Epithelial cell of proximal tubule (primary cell): ENCODE measurements at places on chromosomes 4 and X. TPM values are rescaled to one million over a fixed set of nuclear protein-coding genes. Genes with fewer than 3 reads are reported as not detected.

DNA sequence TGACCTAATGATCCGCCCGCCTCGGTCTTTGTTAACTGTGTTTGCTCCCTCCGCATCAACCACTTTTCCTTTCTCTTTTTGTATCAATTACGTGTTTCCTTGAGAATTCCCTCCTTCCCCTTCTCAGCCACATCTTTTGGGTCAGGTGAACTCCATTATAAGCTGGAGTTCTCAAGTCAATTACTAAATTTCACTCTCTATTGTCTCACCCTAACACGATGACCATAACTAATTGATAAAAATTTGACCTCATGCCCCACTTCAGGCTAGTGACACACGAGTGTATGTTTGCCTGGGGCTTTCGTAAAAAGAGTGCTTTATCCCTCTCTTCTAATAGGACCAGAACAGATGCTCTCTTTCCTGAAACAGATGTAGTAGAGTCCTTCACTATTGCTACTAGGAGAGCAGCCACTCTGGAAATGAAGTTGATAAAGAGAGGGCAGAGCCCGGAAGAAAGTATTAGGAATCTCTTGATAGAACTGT is 403.6 kb upstream of the ANXA10 start:
- DNase-seq = no peak

DNA sequence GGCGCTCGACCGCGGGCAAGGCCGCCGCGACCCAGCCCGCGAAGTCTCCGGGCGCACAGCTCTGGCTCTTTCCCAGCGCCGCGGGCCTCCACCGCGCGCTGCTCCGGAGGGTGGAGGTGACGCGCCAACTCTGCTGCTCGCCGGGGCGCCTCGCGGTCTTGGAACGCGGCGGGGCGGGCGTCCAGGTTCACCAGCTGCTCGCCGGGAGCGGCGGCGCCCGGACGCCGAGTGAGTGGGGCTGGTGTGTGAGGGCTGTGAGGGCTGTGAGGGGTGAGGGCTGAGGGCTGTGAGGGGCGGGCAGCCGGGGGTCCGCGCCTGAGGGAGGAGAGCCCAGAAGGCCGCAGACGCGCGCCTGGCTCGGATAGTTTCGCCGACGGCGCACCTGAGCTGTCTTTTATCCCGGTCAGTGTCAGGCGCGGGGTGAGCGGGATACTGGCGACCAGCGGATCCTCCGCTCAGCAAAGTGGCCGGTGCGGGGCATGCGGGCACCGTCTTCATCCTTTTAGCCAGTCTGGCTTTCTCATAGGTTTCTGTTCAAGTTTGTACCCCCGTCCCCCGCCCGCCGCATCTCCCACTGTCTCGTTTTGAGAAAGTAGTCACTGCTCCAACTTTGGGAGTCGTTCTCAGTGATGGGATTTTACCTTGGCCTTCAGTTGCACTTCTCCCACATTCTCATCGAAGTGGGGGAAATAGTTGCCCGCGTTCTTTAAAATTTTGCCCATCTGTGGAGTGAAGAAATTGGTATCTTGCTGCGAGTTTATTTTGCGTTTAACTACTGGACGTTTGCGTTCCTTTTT is 586 bp downstream of the HERC5 start:
- no peak for DNase-seq

- no peak for DNase-seq
Observed at GRCh38 chrX:118254611-118255010, 91.3 kb upstream of the WDR44 start.

GRCh38 chrX:50680990-50681389 is 133.0 kb downstream of the SHROOM4 start:
- no peak for DNase-seq

Gene ATP2B3
- total RNA-seq = not detected in 2 replicates

DNA sequence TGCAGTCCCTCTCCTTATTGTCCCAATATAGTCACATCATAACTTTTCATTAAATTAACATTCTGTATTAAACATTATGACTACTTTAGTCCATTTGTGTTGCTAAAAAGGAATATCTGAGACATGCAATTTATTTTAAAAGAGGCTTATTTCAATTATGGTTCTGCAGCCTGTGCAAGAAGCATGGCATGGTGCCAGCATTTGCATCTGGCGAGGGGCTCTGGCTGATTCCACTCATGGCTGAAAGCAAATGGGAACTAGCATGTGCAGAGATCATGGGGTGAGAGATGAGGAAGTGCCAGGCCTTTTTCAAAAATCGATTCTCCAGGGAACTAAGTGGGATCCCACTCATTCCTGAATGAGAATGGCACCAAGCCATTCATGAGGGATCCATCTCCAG is 476.3 kb upstream of the RPS6KA3 start:
- DNase-seq = no peak

DNA sequence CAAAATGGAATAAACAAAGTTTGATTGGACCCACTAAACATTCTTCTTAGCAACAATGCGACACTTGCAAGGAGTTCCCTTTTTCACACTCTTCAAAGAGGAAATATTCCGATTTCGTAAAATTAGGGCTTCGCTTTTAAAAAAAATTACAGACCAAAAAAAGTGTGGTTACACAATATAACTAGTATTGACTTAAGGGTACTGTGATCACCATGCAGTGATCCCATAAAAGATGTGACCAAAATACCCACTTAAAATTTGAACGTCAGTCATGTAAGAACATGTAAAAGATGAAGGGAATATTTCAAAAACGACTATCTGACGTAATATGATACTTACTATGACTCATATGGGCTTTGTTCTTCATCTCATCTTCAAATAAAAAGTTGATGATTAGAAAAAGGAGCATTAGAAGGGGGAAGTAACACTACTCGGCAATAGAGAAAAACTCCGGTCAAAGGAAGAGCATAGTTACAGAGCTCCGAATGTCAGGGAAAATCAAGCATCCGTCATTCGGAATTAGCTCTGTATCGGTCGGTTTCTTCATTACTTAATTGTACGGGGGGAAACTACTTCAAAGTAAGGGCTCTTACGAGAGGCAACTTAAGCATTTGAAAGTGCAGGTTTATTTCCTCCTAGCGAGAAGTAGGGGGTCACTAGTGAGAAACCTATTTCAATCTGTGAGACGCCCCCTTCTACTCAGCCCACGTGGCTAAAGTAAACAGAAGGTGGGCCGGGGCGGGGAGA is 1.3 kb upstream of the TET2 start:
- no peak for DNase-seq

Gene TLR7
- total RNA-seq = not detected in 2 replicates

DNA sequence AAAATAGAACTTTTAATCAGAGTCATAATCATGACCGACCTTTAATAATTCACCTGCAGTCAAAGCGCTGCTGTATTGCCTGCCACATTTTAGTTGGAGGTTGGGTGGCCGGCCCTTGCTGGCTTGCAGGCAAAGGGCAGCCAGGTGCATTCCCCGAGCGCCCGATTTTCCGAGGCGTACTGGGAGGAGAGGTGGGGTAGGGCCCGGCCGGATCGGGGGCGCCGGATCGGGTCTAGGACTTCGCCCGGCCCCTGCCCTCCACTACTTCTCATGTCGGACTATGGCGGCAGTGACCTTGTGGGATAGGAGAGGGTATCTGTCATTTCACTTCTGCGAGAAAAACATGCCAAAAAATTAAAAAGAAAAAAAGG is 2.5 kb upstream of the RS1 start:
- DNase-seq = no peak

- DNase-seq = no peak
Observed at GRCh38 chrX:3712051-3712869, 1.2 kb downstream of the PRKX start.

Gene HPF1
- 37.2 and 58.2 TPM in 2 replicates for total RNA-seq

GRCh38 chrX:48700951-48701653 is 4.6 kb downstream of the SUV39H1 start:
- DNase-seq = no peak

- no peak for DNase-seq
Observed at GRCh38 chr4:8328456-8328855, 58.9 kb downstream of the HTRA3 start.

- DNase-seq = no peak
Observed at GRCh38 chr4:108272046-108272445, 103.3 kb upstream of the LEF1 start.

- DNase-seq = no peak
Observed at GRCh38 chr4:89175611-89176010, 64.3 kb downstream of the TIGD2 start.

DNA sequence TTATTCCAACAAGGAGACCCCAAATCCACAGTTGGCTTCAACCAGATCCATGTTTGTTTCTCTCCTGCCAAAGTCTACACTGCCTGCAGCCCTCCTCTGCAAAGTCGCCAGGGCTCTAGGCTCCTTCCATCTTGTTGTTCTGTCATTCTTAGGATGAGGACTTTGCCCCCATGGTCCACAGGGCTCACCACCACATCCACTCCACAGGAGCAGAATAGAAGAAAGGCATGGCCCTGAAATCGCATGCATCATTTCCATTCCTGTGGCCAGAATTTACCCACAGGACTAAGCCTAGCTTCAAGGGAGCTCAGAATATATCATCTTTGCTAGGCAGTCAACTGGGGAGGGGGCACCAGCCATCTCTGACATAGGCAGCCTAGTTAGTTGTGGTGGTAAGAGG is 254.7 kb downstream of the FBXW7 start:
- no peak for DNase-seq

DNA sequence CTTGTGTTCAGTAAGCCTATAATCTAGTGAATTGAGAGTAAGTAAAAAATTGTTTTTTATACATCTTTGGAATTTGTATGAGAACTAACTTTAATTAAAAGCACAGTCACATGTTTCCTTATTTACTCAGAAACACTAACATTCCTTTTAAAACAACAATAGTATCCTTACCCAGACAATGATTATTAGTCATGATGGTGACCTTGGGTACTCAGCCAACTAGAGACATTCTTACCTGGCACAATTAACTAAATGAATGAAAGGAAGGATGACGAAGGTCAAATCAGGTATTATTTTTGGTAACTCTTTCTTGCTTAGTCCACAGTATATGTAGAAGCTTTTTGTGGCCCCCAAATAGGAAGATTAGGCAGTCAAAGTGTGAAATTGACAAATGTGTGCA is 901.0 kb downstream of the FAT4 start:
- no peak for DNase-seq

- DNase-seq = no peak
Observed at GRCh38 chr4:138405934-138406567, 163.9 kb upstream of the SLC7A11 start.

DNA sequence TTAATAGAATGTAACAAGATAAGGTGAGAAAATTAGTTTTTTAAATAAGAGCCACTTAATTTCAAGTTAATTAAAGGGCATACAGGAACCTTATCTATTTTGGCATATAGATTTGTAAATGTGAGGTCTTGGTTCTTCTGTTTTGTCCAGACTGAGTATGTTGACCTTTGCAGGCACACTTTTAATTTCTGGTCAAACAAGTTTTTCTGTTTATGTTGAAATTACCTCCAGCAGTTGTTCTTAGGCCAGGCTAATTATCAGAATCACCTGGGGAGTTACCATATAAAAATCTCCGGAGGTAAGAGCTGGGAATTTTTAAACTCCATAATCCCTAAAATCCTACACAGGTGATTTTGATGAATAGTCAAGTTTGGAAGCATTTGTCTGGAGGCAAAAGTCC is 227.4 kb upstream of the ANKRD50 start:
- no peak for DNase-seq

DNA sequence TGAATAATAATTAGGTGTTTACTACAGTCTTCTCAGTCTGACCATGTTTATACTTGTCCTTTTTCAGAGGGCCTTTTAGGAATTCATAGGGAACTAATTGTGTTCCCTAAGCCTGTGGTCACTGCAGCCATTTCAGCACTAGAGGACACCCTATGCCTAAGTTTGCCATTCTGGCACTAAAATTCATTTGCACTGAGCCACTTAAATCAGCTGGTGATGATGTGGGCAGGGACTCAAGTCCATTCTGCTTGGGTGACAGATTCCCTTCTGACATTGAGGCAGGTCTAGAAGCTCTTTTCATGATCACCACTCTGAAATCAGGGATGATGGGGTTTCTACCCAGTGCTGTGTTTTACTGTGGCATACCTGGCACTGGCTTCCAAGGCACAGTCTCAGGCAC is 1178.9 kb upstream of the DIAPH2 start:
- DNase-seq = no peak

DNA sequence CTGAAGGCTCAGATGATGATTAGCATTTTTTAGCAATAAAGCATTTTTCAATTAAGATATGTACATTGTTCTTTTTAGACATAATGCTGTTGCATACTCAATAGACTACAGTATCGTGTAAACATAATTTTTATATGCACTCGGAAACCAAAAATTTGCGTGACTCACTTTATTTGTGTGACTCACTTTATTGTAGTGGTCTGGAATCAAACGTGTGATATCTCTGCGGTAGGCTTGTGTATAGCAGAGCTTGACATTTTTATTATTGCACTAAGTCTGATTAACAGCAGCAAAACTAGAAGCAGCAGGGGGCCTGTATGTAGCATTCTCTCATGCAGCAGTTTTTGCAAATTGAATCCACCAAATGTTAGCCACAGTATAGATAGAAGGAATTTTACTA is 119.1 kb upstream of the PRDX4 start:
- no peak for DNase-seq

DNA sequence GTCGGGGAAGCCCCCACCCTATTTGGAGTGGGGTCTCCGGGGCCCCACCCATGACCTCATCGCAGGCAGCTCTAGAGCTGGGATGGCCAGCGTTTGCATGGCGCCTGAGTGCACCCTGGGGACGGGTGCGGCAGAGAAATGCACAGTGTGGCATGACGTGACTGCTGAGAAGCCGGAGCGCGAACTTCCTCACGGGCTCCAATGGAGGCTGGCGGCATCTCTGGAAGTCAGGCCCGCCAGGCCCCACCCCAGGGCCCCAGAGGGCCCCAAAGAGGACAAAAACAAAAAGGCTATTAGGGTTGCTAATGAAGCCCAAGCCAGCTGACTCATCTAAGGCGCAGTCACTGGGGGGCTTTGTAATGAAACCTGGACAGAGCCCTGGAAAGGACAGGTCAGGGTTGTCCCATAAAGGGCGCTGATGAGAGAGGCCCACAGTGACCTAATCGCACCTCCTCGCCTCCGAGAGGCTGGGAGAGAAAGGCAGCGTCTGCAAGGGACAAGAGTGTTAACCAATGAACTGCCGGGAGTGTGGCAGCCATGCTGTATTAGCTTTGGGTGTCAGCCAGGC is 86.0 kb upstream of the C1QTNF7 start:
- no peak for DNase-seq

- DNase-seq = no peak
Observed at GRCh38 chr4:56215901-56216300, 171.4 kb downstream of the AASDH start.

Gene RIBC1
- 0.07 and 0.92 TPM in 2 replicates for total RNA-seq

DNA sequence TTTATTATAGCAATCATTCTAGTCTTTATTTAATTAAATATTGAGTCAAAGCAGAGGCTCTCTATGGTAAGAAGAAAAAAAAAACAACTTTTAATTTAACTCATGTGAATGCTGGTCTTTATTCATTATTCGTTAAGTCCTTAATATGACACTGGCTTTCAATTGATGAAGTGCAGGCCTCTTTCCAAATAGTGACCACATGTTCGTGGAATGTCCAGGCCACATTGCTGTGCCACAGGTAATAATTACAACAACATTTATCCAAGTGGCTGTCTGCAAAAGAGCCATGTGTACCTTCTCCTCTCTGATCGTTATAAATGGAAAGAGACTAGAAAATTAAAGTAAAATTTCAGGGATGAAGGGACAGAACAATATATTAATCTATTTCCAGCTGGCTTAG is 220.1 kb upstream of the PABPC4L start:
- DNase-seq = no peak
